Bronchial epithelial cell (primary cell): ENCODE measurements at places on chromosomes 5 and 9. TPM values are rescaled to one million over a fixed set of nuclear protein-coding genes. Genes with fewer than 3 reads are reported as not detected.

- DNase-seq: peak; percentile 70
Measured at GRCh38 chr5:66307647-66308241, 163.6 kb downstream of the SREK1 start.

DNA sequence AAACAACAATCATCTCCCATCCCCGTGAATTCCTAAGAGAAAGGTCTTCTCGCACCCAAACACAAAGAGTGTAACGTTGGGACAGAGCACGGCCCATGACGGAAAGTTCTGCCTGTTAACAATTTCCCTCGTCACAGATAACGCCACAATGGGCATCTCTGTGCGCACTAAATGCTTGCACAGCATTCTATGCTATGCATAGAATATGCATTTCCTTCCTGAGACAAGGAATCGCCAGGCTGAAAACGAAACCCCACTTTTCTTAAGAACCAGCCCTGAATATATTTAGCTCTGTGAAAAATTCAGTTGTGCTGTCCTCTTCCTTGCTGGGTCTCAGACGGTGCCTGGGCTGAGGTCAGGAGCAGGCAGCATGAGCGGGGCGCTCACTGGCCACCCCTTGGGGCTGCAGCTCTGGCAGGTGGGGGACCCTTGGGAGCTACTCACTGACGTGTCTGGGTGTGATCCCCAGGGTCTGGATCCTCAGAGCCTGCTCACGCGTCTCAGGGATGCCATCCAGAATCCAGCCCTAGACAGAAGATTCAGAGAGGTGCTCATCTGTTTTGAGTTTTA, 49.8 kb downstream of the AK8 start:
- DNase-seq: no peak

DNA sequence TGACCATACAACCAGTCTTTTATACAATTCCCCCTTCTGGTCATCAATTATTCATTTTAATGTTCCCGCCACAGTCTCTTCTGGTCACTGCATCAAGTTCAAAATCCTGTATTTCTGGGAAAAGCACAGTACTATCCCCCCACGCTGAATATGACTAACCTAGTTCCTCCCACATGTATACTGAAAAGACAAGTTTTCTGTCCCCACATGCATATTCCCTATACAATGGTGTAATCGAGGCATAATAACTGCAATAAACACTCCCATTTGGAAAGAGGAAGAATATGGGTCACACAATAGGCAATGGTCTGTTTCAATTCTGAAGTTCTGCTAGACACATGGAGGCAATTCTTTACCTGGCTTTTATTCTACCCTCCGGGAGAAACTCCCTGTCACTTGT, 344.9 kb downstream of the EFNA5 start:
- DNase-seq: no peak

DNA sequence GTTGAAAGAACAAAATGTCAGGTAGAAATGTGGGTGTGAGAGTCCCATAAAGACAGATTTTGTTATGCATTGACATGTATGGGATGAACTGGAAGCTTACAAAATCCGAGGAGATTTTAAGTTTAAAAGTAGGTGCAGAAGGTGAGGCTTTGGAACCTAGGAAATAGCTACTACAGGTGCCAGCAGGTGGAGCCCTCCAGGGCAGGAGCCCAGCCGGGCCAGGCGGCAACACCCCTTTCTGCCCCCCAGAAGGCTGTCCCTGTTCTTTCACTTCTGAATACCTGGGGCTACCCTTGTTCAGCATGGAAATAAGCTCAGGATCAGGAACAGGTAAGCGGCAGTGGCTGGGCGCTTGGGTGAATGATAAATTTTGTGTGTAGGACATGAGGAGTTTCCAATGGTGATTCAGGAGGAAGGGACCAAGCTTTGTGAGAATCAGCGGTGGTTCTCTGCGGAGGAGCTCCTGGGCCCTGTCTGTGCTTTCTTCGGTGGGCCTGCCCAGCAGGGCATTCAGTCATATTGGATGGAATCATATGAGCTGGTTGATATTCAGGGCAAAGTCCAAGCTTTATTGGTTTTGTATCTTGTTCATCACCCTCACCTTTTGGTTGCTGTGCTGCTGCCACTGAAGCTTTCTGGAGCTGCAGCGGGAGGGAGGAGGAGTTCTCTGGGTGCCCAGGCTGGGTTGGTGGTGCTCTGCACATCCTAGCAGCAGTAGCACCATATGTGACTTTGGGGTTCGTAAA, 12.3 kb downstream of the PCBD2 start:
- peak; percentile 7 for DNase-seq

DNA sequence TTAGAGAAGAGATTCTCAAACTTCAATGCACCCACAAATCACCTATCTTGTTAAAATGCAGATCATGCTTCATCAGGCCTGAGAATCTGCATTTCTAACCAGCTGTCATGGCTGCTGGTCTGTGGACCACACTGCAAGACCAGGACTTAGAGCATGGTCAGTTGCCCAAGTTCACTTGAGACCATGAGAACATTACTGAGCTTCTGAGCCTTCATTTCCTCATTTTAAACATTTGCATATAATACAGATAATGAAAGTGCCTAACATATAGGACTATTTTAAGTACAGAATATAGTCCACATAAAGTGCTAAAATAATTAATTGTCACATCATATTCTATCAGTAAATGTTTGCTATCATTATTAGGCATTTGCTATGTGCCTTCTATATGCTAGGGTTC, 260.8 kb upstream of the TNC start:
- DNase-seq: no peak

GRCh38 chr5:172429201-172429940, 25.0 kb downstream of the SH3PXD2B start:
- peak; percentile 75 for DNase-seq

DNA sequence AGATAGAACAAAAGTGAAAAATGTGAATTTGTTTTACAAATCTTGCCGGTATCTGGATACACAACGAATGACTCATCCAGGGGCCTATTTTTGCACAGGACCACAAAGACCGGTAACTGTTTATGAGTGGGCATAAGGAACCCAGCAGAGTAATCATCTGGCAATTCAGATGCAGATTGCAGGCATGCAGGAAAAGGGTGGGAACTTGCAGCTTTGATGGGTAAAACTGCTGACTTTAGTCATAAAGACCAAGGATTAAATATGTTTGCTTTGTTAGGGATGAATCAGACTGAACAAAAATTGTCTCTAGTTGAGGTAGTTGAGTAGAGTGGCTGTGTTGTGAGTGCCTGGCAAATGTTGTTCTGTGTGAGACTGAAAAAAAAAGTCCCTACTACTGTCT, 309.6 kb upstream of the CCNH start:
- DNase-seq: peak; percentile 6

Gene CCL27
- total RNA-seq: 0.26 TPM in 1 of 2 replicates, not detected in the other

Gene UGCG
- 53.9 and 65.0 TPM in 2 replicates for total RNA-seq

Gene CDH18
- total RNA-seq: under 0.01 TPM in 1 of 2 replicates, not detected in the other

Gene AP3B1
- total RNA-seq: 27.4 and 40.6 TPM in 2 replicates

Gene ANKRD33B
- under 0.01 and 0.13 TPM in 2 replicates for total RNA-seq

Gene FTMT
- not detected in 2 replicates for total RNA-seq

Gene SEMA6A
- 0.53 and 0.64 TPM in 2 replicates for total RNA-seq

Gene ACTBL2
- under 0.01 TPM in 1 of 2 replicates, not detected in the other for total RNA-seq
